ENCODE measurements at places on chromosomes 4 and X. TPM values are rescaled to one million over a fixed set of nuclear protein-coding genes. Genes with fewer than 3 reads are reported as not detected.

GRCh38 chrX:40152741-40153344 lies 55.1 kb upstream of the BCOR start:
- H3K4me1 ChIP-seq: peaks cover 39% of the 10 kb centered on the region
- H3K27ac ChIP-seq: no peak overlapping the region
- no peaks in the 10 kb centered on the region for H3K27me3 ChIP-seq
- no peak for DNase-seq

- DNase-seq: peak; percentile 15
- peaks cover 89% of the 10 kb centered on the region for H3K27me3 ChIP-seq
- H3K4me3 ChIP-seq: no peak overlapping the region
- no peaks in the 10 kb centered on the region for H3K36me3 ChIP-seq
These were observed 4.0 kb upstream of the NEUROG2 start for GRCh38 chr4:112519689-112520597.

GRCh38 chrX:19410259-19410658 lies 66.5 kb downstream of the PDHA1 start:
- no peak for DNase-seq
- no peak overlapping the region for H3K4me3 ChIP-seq
- H3K36me3 ChIP-seq: no peaks in the 10 kb centered on the region
- no peak overlapping the region for H3K27ac ChIP-seq

DNA sequence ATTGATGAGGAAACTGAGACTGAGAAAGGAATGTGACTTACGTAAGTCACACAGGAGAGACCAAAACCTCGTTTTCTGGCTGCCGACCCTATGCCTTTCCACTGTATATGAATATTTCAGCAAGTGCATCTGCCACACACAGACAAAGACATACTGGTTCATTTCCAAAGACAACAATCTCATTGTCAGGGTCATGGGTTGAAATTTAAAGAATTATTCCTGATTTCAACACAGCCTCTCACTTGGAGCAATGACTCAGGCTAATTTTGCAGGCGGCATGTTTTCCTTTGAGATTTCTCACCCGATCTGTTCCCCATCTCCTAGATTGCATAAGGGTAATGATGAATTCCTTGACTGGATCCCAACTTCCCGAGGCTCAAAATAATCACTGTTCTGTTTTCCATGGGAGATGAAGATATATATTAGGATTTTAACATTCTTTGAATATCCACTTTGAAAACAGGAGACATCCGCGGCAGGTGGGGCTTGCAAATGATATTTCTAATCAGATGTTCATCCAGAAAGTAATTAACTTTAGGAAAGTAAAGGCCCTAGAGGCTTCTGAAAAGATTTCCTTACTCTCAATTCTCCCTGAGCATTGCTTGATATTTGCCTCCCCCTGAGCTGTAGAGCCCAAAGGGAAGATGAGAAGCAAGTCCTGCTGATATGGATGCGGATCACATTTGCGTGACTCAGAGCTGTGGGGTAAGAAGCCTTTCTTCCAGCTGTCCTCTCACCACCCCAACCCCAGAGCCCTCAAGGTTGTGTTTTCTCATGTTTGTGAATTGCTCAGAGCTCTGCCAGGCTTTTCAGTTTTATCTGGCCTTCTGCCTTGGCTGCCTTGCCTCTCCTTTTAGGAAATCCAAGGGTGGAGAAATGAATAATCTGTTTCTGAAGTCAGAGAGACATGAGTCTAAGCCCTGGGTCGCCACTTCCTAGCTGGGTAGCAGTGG lies 361.1 kb upstream of the BOD1L1 start:
- H3K27ac ChIP-seq: no peak overlapping the region
- no peaks in the 10 kb centered on the region for H3K27me3 ChIP-seq
- H3K36me3 ChIP-seq: no peaks in the 10 kb centered on the region
- H3K4me1 ChIP-seq: no peaks in the 10 kb centered on the region
- no peak for DNase-seq

DNA sequence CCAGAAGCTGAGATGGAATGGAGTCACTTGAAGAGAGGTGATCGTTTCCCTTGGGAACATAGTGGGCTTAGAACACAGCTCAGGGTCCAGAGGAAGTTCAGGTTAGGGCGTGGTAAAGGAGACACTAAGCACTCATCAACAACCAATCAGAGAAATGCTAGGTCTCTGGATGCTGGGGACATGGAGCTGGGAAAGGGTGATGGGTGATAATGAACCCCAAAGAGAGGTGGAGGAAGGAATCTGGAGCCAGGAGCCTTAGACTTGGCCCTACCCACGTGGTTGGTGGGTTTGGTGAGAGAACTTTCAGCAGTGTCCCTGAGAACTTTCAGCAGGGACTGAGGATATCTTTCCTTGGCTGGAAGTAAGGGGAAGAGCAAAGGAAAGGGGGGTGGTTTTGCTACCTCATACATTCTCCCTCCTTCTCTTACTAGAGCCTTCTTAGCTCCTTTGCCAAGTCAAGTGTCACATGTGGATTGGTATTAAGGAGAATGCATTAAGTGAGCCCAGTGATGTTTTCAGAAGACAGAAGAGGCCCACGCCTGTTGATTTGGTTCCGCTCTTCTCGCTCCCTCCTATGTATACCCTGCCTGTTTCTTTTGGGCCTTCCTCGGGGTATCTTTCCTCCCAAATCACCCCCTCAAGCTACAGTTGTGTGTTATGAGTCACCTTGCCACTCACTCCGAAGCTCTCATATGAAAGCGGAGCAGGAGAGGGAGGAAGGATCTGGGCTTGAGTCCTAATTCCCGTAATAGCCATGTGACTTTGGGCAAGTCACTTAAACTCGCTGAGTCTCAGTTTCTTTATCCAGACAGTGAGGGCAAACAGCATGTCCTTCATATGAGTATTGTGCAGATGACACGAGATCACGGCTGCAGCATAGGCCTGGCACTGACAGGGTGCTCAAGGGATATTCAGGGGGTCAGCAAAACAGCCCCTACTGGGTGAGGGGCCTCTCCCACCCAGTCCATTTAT lies 63.1 kb downstream of the TSC22D3 start:
- H3K36me3 ChIP-seq: peaks cover 29% of the 10 kb centered on the region
- H3K4me1 ChIP-seq: peaks cover 71% of the 10 kb centered on the region
- peak; percentile 84 for DNase-seq
- peak overlapping the region; percentile 98 for H3K4me3 ChIP-seq
- no peaks in the 10 kb centered on the region for H3K27me3 ChIP-seq

DNA sequence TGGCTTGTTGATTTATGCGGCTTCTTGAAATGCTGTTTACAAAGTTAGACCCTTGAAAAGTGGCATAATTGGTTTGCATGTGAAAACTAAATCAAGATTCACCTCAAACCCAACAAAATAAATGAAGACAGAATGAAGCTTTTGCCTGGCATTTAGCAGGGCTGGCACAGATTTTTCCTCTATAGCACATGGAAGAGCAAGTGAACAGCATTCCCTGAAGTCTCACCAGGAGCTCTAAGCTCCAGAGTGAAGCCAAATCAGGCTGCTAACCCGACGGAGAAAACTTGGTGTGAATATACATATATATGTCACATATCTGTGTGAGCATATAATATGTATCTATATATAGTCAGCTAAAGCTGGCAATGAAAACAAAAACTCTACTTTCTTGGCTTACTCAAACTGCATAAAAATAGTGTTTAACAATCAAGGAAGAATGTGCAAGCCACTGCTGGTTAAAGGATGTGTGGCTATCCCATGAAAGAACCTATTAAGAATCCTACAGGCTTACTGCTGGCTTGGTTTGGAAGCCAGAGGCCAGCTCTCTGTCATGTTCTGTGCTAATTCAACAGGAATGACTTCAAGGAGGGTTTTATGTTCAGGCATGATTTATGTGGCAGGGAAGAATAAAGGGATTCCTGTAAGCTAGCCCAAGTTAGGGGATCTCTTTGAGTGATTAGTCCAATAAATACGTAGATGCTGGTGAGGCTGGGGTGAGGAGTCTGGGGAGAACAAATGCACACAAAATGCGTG lies 69.9 kb downstream of the MFAP3L start:
- H3K27ac ChIP-seq: no peak overlapping the region
- no peaks in the 10 kb centered on the region for H3K36me3 ChIP-seq
- H3K27me3 ChIP-seq: no peaks in the 10 kb centered on the region
- H3K4me3 ChIP-seq: no peak overlapping the region
- DNase-seq: no peak

GRCh38 chr4:39042366-39042765 lies 10.2 kb upstream of the TMEM156 start:
- no peaks in the 10 kb centered on the region for H3K36me3 ChIP-seq
- no peak for DNase-seq
- H3K27ac ChIP-seq: no peak overlapping the region
- H3K27me3 ChIP-seq: no peaks in the 10 kb centered on the region
- H3K4me3 ChIP-seq: no peak overlapping the region
- peaks cover 20% of the 10 kb centered on the region for H3K4me1 ChIP-seq

DNA sequence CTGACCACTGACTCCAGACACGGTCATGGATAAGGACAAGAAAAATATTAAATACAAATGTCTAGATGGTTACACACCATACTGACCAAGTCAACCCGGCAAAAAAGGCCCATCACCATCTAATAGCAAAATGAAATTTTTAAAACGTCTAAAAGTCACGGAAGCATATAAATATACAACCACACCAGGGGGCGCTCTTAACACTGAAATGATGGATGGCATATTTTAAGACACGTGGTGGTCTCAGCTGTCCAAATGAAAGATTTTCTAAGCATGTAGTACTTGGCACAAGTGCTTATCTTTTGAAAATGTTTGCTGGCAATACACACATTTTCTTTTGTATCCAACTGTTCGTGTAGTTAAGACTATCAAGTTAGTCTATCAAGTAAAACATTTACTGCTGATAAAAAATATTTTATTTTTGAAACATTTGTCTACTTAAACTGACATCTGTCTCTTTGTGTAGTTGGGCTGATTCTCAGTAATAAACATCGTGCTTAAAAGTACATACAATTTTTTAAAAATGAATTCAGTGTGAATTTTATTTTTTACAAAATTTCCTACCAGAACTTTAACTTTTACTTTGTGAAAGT lies 64.6 kb downstream of the COX7B2 start:
- no peaks in the 10 kb centered on the region for H3K36me3 ChIP-seq
- H3K4me3 ChIP-seq: no peak overlapping the region
- H3K27me3 ChIP-seq: no peaks in the 10 kb centered on the region
- H3K27ac ChIP-seq: no peak overlapping the region
- DNase-seq: peak; percentile 45

Gene BRS3
- not detected for total RNA-seq

Gene PAGE2
- not detected for total RNA-seq

Gene NAP1L3
- total RNA-seq: 7.6 TPM

Gene S100P
- total RNA-seq: 2.8 TPM

Gene POU4F2
- not detected for total RNA-seq

Gene GAGE12E
- total RNA-seq: not detected

Gene TTC29
- total RNA-seq: not detected

Measured in CD4-positive, alpha-beta T cell (primary cell).